ENCODE measurements at places on chromosomes 11 and 22. TPM values are rescaled to one million over a fixed set of nuclear protein-coding genes. Genes with fewer than 3 reads are reported as not detected.

Gene PRG2
- total RNA-seq = not detected

Gene SAA1
- total RNA-seq = not detected

Gene APOL6
- 29.6 TPM for total RNA-seq

Gene SERPING1
- 9.6 TPM for total RNA-seq

Gene TMPRSS13
- total RNA-seq = not detected

Gene E2F8
- under 0.01 TPM for total RNA-seq

Gene ANKRD49
- total RNA-seq = 8.6 TPM

Gene NPAS4
- total RNA-seq = 0.29 TPM
